ENCODE measurements at places on chromosomes 2 and 18.
A peak's percentile ranks its signal among the peaks of the same experiment; 100 is the strongest.

GRCh38 chr2:9004338-9005204, 1.1 kb upstream of the MBOAT2 start:
- DNase-seq, result peak; percentile 12

DNA sequence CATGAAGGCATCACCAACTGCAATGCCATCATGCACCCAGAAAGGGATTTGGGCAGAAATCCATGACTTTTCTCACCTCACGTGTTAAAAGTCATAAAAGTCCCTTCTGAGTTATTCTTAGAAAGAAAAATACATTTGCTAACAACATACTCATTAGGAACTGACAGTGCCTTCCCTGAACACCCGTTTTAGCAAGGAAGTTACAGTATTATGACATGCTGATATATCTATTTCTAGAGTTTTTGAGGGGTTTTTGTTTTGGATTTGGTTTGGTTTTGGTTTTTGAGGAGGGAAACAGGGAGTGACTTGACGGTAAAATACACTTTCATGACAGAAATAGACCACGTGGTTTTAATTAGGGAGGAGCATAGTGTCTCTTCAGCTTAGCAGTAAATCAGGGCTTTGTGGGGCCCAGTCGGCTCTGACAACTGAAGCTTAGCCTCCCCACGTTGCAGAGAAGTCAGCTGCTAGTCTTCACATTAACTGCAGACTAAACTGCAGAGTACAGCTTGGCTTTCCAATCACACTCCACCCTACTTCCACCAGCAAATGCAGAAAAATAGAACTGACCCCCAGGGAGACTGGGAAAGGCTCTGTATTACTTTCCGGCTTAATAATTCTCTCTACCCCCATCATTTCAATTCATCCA, 141.4 kb downstream of the FAM124B start:
- DNase-seq, result peak; percentile 45

- no peak for DNase-seq
Measured at GRCh38 chr2:64260817-64261216, 116.6 kb upstream of the PELI1 start.

- no peak for DNase-seq
Measured at GRCh38 chr18:41873730-41874129, 81.3 kb upstream of the PIK3C3 start.

GRCh38 chr2:11004199-11004598, 92.5 kb downstream of the KCNF1 start:
- peak; percentile 47 for DNase-seq

DNA sequence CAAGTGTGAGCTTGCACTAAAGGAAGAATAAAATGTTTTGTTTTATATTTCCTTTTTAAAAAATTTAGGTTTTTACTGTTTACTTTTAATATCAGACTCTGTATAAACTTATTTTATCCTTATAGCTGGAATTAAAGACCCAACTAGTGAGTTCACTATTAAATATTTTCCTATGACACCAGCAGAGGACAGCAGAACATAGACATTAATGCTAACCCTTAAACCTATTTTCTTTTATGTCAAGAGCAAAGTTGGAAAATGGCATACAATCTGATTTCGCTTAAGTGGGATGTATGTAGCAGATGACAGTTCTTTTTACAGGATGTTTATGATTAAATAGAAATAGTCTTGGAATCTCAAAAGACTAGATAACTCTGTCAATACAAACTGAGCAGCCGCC, 188.2 kb upstream of the XIRP2 start:
- peak; percentile 12 for DNase-seq

DNA sequence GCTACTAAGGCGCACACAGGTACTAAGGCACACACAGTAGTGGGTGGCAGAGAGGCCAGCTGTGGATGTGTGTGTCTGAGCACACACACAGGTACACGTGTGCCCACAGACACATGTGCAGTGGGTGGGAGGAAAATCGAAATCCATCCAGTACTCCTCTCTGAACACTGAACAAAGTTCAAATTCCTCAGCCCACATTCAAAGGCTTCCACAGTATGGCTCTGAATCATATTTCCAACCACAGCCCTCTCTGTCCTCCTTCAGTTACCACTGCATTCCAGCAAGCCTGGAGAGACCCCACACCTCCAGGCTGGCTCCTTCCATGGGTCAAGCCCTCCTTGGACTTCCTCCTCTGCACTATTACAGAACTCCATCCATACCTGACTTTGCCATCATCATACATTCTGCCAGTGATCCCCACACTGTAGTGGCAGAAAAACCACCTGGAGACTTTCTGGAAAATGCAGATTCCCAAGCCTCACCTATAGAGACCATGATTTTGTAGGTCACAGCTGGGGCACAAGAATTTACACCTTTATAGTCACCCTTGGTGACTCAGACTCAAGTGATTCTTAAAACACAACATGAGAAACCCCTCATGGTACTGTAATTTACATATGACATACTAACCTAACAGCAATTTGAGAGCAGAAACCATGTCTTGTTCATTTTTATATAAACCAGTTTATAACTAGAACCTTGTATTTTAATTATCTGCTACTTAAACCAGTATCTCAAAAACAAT, 31.4 kb downstream of the EPG5 start:
- peak; percentile 54 for DNase-seq

DNA sequence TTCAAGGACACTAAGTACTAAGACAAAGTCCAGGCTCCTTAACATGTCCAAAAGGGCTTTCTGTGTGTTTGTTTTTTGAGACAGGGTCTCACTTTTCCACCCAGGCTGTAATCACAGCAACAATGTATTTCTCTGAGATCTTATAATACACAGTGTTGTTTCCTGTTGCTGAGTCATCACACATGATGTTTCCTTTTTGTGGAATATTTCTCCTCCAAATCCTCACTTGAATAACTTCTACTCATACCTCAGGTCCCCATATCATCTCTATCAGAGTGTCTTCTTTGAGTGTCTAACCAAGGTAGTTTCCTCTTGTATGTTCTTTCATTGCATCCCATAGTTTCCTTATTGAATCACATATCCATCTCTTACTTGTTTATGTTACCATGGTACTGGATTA, 632.0 kb upstream of the PIK3C3 start:
- DNase-seq, result no peak

- DNase-seq, result peak; percentile 80
Measured at GRCh38 chr2:64262071-64262470, 117.9 kb upstream of the PELI1 start.

- DNase-seq, result peak; percentile 62
Measured at GRCh38 chr2:217851191-217852020, 151.4 kb downstream of the TNS1 start.

DNA sequence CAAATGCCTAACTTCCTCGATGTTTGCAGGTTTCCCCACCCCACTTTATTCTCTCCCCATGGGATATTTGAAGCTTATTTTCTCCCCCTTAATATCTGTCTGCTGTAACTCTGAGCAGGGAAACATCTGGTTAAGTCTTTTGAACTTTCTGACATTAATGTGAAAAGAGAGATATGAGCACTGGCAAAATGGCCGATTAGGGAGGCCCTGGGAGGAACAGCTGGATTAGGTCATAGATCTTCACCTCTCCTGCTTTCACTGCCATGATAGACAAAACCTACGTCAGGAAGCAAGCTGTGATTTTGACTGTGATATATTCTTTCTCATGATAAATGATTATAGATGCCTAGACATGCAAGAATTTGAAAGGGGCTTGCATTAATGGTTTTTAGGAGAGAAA, 43.6 kb downstream of the LYPD6B start:
- no peak for DNase-seq

DNA sequence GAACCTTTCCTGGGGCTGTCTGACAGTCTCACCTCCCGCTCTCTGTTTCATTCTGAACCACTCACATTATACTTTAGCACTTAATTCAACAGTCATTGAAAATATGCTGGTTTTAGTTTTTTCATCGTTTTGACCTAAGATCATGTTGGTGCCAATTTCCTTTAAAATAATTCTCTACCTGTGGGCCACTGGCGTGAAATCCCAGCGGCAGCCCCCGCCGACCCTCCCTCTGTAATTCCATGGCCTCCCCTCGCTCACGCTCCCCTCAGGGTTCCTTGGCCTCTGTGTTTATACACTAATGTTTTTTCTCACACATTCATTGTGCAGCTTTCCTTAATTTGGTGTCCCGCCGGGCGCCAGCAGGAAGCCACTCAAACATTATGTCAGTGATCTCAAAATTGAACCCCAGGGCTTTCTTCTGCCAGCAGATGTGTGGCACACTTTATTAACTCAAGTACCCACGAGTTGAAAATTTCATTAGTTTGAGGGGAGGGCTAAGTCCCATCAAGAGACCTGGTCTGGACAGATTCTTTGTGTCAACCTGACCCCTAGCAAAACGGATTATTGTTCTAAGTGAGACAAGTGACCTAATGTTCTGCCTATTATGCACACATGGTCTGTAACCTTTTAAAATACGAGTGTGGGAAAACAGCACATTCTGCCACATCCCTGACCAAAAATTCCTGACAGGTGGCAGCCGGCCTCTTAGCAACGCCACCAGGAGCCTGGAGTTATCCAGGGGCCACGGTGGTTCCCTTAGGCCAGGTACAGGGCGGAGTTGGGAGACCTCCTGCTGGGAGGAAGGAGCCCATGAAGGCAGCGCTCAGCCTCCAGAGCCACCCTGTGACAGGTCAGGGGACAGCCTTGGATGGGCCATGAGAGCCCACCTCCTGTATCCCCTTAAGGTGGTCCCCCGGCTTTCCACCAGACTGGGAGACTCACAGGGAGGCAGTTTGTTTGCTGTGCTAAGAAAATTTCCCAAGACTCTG, 53.1 kb downstream of the APOB start:
- DNase-seq, result no peak

- no peak for DNase-seq
Measured at GRCh38 chr2:199455545-199456382, 2.0 kb downstream of the SATB2 start.

GRCh38 chr2:182416191-182416590, 10.6 kb downstream of the PDE1A start:
- no peak for DNase-seq

DNA sequence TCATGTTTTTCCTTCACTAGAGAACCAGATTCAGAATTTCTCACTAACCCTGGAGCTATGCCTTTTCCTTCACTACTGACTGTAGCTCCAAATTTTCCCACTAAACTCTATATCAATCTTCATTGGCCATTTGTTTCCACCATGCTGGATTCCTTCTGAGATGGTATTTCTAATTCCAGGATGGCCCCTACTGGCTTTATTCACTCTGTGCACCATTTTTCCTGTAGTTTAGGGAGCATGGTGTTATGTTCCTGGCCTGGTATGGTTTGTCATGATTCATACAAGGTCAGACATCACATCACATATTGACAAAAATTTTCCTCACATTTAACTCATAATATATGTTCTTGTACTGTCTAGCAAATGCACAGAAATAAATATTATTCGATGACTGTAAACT, 229.2 kb upstream of the TFPI start:
- no peak for DNase-seq

- DNase-seq, result no peak
Measured at GRCh38 chr2:178962805-178963433, 87.0 kb downstream of the CCDC141 start.

DNA sequence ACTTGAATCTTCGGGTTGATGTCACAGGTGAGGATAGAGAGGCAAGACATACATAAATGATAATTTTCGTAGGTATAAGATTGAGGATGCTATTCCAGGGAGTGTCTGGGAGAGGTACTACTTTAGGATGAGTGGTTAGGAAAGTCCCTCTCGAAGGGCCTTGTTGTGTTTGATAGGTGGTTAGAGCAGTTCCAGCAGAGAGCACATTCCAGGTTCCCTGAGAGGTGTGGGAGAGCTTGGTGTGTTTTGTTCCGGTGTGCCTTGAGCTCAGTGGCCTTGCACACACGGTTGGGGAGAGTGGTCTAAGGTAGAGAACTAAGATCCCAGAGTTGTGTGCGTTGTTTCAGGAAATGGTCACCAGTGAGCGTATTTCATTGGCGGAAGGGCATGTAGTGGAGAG, 191.4 kb downstream of the ZNF407 start:
- no peak for DNase-seq

DNA sequence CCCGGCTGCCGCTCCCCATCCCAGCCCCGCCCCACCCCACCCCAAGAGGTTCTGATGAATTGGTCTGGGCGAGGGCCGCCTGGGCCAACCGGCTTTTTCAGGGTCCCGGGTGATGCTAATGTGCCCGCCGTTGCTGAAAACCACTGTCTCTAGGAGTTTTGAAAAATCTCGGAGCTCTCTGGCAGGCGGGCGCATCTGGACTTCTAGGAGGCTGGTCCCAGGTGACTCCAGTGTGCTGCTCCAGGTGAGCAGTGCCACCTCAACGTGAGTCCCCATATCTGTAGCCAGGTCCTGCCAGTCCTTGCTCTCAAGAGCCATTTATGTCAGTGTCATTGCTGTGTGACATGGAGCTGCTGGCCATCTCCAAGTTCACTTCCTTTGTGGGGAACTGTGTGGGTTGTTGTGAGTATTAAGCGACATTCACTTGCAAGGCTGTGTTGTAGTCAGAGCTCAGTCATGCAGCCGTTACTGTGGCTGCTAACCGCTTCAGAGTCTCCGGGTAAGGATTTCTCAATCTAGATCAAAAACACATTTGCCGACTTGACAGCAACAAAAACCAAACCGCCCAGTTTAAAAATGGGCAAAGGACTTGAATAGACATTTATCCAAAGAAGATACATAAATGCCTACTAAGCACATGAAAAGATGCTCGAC, at the start of gene RFX8:
TSS of gene RFX8 (minus strand) at position 382 of the 654 bp plus-strand sequence. CDS start 8,264 bp downstream, outside the sequence.
- DNase-seq, result peak; percentile 98

DNA sequence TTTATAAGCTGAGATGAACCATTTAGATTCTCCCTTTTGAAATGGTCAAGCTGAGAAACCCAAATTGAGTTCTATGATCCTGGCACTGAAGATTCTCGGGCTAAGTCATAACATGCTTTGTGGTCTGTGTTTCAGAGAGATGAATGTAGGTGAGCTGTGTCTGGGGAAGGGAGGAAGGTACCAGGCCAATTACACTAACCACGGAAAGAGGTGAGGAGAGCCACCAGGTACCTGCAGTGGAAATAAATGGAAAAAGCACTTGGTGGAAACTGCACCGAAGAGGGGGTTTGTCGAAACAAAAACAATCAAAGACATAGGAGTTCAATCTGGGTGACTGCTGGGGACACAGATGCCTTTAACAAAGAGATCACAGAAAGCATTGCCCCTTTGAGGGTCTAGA, 963 bp upstream of the MRPL44 start:
- no peak for DNase-seq

GRCh38 chr18:58231930-58232329, 187.9 kb downstream of the NEDD4L start:
- peak; percentile 51 for DNase-seq

DNA sequence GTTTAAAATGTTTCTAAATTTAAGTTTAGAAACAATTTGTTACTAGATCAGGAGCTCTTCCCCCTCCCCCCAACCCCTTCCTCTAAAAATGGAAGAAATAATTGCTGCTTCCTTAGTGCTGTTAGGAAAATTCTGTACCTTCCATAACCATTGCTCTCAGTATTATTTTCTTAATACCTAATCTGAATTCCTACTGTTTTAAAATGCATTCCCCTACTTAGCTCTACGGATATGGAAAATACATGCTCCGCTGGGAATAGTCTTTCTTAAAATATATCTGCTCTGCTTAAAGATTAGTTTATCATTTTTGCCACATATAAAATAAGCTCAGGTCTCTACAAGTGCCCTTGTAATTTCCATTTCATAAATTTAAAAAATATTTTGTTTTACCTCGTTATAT, 215.2 kb downstream of the TGIF1 start:
- DNase-seq, result no peak
